HFFc6 (cell line): ENCODE measurements at places on chromosomes 1 and 21.

- no peak for DNase-seq
Observed at GRCh38 chr1:171221665-171222591, 26.4 kb upstream of the FMO1 start.

DNA sequence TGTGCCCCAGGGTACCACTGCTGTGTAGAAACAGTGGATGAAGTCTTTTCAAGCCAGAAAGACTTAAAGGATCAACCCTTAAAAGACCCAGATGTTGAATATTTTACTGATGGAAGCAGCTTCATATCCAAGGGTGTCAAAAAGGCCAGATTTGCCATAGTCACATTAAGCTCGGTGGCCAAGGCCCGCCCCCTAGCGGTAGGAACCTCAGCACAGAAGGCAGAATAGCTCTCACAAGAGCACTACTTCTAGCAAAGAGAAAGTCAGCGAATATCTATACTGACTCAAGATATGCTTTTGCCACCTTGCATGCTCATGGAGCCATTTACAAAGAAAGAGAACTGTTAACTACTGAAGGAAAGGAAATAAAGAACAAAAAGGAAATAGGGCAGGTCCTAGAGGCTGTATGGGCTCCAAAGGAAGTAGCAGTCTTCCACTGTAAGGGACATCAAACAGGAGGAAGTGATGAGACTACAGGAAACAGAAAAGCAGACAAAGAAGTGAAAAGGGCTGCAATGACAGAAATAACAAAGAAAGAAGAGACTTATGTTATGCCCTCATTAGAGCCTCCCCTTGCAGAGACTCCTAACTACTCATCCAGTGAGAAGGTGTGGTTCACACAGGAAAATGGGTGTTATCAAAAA lies 90.5 kb downstream of the LIPI start:
- DNase-seq: peak; percentile 4

- DNase-seq: no peak
Observed at GRCh38 chr1:99062192-99062591, 57.5 kb upstream of the PLPPR5 start.

DNA sequence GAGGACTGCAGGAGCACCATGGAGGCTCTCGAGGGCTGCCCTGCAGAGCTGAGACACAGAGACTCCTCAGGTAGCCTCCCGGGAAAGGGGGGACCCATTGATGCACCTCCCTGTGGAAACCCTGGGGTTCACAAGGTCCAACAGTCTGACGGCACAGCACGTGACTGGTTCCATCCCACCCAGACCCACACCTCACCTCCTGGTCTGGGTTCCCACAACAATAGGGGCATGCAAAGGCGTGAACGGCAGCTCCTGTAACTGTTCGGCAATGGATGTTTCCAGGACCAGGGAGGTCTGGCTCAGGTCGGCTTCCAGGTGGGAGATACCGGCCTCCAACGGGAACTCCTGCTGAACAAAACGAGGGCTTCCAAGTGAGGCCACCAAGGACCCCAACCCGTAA lies 86.8 kb downstream of the NPHP4 start:
- no peak for DNase-seq

- no peak for DNase-seq
Observed at GRCh38 chr1:24875257-24875656, 54.8 kb downstream of the RUNX3 start.

GRCh38 chr1:230112131-230112701 lies 45.2 kb downstream of the GALNT2 start:
- DNase-seq: no peak

- DNase-seq: no peak
Observed at GRCh38 chr1:230056098-230056497, 10.9 kb upstream of the GALNT2 start.

- DNase-seq: peak; percentile 87
Observed at GRCh38 chr1:33470495-33471012, 1.9 kb upstream of the ZSCAN20 start.

GRCh38 chr1:240387051-240387450 lies 224.9 kb downstream of the GREM2 start:
- no peak for DNase-seq

DNA sequence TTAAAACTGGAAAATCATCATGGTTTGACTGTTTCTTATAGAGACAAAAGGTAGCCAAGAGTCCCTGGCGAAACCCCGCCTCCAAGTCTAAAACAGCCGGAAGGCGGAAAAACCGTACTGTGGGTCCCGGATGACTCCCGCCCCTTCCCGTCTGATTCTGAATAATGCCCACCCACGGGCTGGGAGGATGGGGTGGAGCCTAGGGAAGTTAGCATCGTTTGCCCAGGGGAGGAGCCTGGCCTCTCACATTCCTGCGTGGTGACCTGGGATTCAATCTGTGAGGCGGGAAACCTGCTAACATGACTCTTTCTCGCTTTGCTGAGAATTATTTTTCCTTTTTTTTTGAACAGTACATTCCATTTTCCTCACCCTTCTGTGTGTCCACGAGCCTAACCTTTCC lies 124.9 kb downstream of the KCNK1 start:
- DNase-seq: no peak

GRCh38 chr21:39363607-39364555 lies 15.0 kb upstream of the HMGN1 start:
- peak; percentile 25 for DNase-seq

- DNase-seq: no peak
Observed at GRCh38 chr1:84267476-84267875, 34.0 kb upstream of the SAMD13 start.

- no peak for DNase-seq
Observed at GRCh38 chr1:206582971-206583706, 29.1 kb downstream of the EIF2D start.

- no peak for DNase-seq
Observed at GRCh38 chr1:234163267-234163919, 209.9 kb upstream of the COA6 start.

DNA sequence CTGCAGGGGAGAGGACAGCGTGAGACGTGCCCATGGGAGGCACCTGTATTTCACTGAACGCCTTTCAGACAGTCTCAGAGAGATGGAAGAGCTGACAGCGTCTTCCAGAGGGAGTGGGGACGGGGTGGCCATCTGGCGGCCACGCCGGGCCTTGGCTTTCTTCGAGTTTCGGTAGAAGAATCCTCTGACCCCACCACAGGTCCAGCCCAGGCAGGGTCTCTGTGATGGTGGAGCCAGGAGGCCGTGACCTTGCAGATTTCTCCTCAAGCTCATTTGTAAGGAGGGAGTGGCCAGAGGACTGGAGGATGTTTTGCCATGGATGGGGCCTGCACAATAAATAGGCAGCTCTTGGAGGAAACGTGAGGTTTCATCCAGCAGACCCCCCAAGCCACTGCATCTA lies 47.6 kb upstream of the ADARB1 start:
- no peak for DNase-seq

GRCh38 chr1:186781730-186782129 lies 47.0 kb upstream of the PLA2G4A start:
- no peak for DNase-seq

GRCh38 chr21:35853321-35854239 lies 206.7 kb downstream of the SETD4 start:
- DNase-seq: peak; percentile 27

DNA sequence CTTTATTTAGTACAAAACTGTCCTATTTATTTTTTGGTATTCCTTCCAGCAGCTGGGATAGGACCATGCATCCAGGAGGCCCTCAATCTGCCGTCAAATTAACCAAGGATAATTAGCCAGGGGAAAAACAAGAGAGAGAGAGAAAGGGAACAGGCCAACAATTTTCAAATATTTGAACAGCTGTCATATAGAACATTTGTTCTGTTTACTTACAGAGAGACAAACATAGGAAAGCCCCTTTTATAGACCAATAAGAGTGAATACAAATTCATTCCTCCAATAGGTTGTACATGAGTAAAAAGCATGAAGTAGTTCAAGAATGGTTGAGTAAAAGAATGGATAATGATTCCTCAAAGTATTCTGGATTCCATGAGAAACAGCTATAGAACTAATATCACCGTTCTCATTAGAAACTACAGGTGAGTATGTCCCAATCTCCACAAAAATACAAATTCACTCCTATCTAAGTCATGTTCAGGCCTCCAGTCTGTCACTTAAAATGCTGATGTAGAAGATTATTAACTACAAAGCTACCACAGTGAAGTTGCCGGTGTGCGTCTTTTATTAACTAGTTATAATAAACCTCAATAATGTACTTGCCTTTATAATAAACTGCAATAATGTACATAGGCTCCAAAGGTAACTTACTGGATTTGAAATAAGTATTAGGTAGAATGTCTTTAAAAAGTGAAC lies 64.8 kb upstream of the GNG4 start:
- DNase-seq: no peak

DNA sequence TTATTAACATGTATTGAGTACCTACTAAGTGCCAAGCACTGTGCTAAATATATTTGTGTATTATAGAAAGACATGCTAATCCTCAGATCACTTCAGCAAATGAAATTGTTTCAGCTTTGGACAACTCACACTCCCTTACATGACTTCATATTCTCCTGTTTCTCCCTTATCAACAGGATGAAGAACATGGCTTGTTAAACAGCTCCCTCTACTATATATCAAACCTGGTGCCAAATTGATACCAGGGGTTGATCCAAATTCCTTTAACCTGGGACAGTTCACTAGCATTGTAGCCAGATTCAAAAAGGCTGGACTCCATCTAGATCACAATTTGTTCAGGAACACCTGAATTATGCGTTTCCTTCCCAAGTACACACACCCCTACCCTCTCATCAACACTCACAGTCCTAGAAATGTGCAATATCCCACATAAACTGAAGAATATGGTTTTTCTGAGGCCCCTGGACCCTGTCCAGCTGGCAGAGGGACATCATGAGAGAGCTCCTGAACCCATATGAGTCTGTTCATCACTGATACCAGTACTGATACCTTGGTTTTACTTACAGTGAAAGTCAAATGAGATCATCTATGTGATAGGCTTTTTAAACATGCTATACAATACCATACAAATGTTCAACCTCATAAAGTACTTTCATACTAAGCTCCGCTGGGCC lies 47.0 kb upstream of the PALMD start:
- DNase-seq: no peak

DNA sequence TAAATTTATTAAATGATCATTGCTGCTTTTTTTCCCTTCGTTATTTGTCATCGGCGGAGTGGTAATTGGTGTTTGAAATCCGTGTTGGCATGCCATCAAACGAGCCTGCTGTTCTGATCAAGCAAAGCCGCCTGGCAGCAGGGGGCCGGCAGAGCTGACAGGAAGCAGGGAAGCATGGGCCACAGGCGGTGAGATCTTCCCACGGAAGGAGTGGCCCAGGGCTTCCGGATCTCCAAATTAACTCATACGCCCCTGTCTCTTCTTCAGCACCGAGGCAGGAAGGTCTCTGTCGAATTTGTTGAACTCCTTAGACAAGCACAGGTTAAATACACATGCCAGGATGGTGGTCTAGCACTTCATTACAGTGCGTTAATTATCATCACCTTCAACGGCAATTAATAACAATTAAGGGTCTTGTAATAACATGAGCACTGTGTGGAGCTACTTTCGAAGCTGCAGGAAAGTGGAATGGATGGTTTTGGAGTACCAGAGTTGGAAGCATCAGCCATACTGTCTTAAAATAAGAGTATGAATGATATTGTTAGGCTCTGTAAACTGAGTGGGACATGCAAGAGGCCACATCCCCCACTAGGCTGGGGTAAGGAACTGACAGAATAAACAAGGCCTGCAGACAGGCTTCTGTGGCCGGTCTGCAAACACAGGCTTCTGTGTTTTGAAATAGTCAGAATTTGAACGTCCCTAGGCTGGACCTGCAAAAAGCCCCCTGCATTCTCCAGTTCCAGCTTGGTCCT lies 199.4 kb upstream of the DAB1 start:
- DNase-seq: no peak

- DNase-seq: no peak
Observed at GRCh38 chr1:177210071-177210470, 39.3 kb downstream of the BRINP2 start.

DNA sequence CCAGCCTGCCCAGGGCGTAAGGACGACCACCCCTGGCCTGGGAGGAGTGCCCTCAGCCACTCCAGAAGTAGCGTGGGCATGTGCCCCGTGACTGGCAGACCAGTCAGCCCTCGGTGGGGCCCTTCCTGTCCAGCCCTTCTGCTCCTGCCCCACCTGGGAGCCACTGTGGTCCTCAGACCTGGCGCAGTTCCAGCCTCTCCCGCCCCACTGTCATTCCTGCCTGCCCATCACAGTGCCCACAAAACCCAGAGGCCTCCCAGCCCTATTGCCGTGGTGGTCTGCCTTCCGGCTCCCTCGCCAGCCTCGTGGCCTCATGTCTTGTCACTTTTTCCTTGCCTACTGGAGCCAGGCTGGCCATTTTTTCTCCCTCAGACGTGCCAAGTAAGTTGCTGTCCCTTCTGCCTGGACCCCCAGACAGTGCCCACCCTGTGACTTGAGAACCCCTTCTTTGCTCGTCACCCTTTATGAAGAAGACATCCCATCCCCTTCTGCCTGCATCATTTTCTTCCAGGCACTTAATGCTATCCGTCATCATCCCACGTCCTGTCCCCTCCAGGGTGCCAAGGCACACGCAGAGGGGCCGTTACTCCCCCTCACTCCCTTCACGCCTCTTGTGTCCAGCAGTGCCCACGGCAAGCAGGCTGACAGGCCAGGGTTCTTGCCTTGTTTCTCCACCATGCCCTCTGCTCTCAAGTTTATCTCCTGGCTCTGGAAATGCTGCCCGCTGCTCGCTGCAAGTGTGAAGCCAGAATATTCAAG lies 122.6 kb downstream of the CAMTA1 start:
- DNase-seq: no peak

DNA sequence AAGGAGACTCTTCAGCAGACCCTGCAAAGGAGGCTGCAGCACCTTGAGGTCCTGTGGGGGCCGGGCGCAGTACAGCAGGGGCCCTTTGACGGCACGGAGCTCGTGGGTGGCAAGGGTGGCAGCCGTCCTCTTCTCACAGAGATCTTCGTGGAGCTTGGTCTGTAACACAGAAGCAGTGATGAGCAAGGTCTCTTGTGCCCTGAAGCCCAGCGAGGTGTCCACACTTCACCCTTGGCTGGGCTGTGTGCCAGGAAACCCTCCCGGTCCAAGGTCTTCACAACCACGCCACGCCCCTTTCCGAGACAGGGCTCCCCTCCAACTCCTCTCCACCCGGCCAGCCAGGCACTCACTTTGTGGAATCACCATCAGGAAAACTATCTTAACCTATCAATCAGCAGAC lies 11.3 kb downstream of the LRRC47 start:
- no peak for DNase-seq

GRCh38 chr21:42436914-42437313 lies 33.2 kb downstream of the UBASH3A start:
- DNase-seq: no peak

DNA sequence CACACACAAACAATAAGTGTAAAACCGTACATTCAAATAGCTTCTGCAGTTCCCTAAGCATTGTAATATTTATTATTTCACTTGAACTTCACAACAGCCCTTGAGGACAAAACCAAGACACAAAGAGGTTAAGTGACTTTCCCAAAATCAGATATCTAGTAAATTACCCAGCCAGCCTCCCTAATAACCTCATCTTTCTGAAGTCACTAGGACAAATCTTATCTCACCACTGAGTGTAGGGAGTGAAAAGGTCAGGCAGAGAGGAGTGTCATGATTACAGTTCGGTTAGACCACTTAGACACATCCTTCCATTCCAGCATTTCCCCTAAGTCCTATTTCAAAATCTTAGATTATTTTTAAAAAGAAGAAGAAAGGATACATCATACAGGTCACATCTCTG lies 377.3 kb upstream of the NFIA start:
- DNase-seq: no peak
